ENCODE measurements at places on chromosomes 1 and 21. TPM values are rescaled to one million over a fixed set of nuclear protein-coding genes. Genes with fewer than 3 reads are reported as not detected.
A peak's percentile ranks its signal among the peaks of the same experiment; 100 is the strongest.

GRCh38 chr1:119097380-119097779 lies 43.1 kb downstream of the WARS2 start:
- H3K27ac ChIP-seq: no peak overlapping the region
- H3K4me1 ChIP-seq: no peaks in the 10 kb centered on the region

- peaks cover 15% of the 10 kb centered on the region for H3K4me1 ChIP-seq
Observed at GRCh38 chr21:33042812-33043211, 17.1 kb downstream of the OLIG2 start.

- no peaks in the 10 kb centered on the region for H3K36me3 ChIP-seq
- H3K4me3 ChIP-seq: no peak overlapping the region
- no peaks in the 10 kb centered on the region for H3K4me1 ChIP-seq
- DNase-seq: no peak
Observed at GRCh38 chr1:198497326-198498102, 43.0 kb downstream of the ATP6V1G3 start.

DNA sequence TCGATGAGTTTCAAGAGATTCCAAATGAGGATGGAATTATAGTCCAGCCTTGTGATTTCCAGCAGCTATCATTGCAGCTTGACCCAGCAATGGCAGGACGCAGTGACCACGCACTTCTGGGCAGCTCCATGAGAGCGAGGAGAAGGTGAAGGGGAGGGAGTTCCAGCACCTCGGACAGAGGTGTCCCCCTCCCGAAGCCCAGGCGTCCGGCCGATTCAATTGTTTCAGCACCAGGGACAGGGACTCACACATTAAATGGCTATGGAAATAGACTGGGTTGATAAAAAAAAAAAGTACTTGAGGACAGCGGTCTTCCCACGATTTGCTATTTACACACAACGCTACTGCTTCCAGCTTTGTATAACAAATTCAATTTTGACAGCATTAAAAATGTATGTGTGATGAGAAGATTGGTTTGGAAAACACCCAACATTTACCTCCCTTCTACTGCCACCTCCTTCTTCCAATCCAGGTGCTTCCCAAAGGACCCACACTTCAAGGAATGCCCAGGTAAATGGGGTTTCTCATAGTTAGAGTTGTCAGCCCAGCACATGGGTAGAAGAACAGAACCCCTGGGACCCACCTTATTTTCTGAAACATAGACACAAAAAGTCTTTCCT lies 71.8 kb downstream of the DISP3 start:
- 0 out of 2 replicates have a peak, but pooled peaks cover 4% of the 10 kb centered on the region for H3K36me3 ChIP-seq
- H3K4me1 ChIP-seq: no peaks in the 10 kb centered on the region
- no peak overlapping the region for H3K4me3 ChIP-seq
- peak; percentile 97 for DNase-seq
- H3K27me3 ChIP-seq: no peaks in the 10 kb centered on the region

GRCh38 chr1:112618721-112619517 lies at the start of gene ST7L:
TSS of gene ST7L (minus strand) at chr1:112619141. CDS start at chr1:112619113, 28 bp downstream.
- no peaks in the 10 kb centered on the region for H3K36me3 ChIP-seq
- peak within 1 kb of the TSS; percentile 93 for H3K4me3 ChIP-seq
- peaks cover 11% of the 10 kb centered on the region for H3K4me1 ChIP-seq
- no peaks in the 10 kb centered on the region for H3K27me3 ChIP-seq
- H3K27ac ChIP-seq: peak within 1 kb of the TSS; percentile 100
- peak; percentile 77 for DNase-seq

DNA sequence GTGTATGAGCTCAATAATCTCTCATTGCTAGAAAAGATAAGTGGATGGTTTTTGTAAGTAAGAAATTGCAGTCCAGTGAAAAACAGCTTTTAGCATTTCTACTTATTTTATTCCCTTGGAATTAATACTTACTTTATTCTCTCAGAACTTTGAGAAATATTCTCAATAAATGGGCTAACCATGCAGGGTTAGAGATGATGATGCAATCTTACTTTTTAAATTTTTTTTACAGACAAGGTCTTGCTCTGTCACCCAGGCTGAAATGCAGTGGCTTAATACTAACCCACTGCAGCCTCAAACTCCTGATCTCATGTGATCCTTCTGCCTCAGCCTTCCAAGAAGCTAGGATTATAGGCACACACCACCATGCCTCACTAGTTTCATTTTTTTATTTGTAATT lies 440.8 kb upstream of the ZP4 start:
- H3K4me3 ChIP-seq: no peak overlapping the region
- H3K36me3 ChIP-seq: no peaks in the 10 kb centered on the region
- no peaks in the 10 kb centered on the region for H3K4me1 ChIP-seq
- no peaks in the 10 kb centered on the region for H3K27me3 ChIP-seq

DNA sequence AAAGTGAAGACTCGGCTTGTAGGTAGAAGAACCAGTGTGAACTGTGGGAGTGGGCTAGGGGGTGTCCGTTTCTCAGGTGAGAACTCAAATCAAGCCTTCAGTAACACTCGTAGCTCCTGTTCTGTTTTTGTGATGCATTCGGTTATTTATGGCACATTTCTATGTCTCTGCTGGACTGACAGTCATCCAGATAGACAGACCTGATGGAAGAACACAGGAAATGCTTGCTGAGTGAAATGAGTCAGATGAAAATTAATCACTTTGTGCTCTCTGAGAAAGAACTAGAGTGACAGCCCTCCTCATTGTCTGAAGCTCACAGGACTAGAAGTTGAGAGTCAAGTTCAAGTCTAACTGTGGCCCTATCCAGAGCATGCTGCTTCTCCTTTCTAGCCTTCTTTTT lies 360.1 kb upstream of the PLXNA2 start:
- H3K4me1 ChIP-seq: peaks cover 33% of the 10 kb centered on the region
- H3K27me3 ChIP-seq: no peaks in the 10 kb centered on the region
- H3K4me3 ChIP-seq: no peak overlapping the region

Gene TSPAN2
- polyA plus RNA-seq: 9.4 TPM

Gene MR1
- 0.18 TPM for polyA plus RNA-seq

DNA sequence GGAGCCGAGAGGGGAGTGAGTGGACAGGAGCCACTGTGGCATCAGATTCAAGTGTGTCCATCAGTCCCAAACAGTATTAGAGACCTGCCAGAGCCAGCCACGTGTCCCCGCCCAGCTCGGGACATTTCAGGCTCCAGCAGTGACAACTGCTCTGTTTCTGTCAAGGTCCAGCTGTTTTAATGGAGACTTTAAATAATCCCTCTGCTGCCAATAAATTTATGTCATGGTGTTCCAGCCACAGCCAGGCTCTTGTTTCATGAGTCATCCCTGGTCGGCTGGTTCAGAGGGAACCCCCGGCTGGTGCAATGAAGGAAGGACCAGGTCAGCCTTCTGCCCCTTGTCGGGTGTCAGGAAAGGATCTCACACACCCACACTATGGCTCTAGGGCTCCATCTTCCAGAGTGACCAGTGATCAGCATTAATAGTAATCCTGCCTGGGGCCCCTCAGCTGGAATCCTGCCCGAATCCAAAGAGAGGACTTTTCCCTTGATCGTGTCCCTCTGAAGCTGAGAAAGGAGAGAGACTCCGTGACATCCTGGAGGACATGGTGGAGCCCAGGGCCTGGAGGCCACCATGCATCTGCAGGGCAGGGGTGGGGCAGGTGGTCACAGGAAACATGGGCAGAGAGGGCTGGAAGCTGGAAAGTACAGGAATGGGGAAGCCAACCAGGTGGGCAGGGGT lies 197.3 kb downstream of the MATN1 start:
- H3K4me3 ChIP-seq: no peak overlapping the region
- no peak overlapping the region for H3K27ac ChIP-seq
- no peaks in the 10 kb centered on the region for H3K27me3 ChIP-seq

DNA sequence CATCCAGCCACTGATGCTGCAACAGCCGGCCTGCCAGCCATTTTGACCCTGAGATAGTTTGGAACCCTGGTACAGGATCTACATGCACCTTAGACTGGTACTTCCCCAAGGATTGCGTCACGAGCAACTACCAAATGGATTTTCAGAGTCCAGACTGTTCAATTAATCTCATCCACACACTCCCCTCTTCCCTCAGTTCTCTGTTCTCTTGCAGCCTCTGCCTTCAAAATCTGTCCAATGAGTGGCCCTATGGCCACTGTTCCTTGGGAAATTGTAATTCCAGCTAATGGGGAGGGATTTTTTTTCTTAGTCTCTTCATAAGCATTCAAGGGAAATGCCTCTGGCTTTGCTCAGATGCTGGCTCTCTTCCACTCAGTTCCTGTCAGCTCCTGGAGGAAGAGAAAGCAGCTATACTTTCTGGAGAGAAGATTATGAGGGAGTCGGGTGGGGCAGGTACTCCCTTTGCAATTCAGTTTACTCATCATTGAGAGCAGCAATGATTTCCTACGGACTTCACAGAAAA lies 19.8 kb upstream of the UAP1 start:
- no peak for DNase-seq
- no peaks in the 10 kb centered on the region for H3K36me3 ChIP-seq
- no peak overlapping the region for H3K27ac ChIP-seq

- no peaks in the 10 kb centered on the region for H3K27me3 ChIP-seq
- no peak overlapping the region for H3K4me3 ChIP-seq
- H3K4me1 ChIP-seq: no peaks in the 10 kb centered on the region
- H3K27ac ChIP-seq: no peak overlapping the region
- DNase-seq: peak; percentile 57
- no peaks in the 10 kb centered on the region for H3K36me3 ChIP-seq
Observed at GRCh38 chr1:170790175-170790574, 126.2 kb downstream of the PRRX1 start.

Gene PTTG1IP
- 99.9 TPM for polyA plus RNA-seq

DNA sequence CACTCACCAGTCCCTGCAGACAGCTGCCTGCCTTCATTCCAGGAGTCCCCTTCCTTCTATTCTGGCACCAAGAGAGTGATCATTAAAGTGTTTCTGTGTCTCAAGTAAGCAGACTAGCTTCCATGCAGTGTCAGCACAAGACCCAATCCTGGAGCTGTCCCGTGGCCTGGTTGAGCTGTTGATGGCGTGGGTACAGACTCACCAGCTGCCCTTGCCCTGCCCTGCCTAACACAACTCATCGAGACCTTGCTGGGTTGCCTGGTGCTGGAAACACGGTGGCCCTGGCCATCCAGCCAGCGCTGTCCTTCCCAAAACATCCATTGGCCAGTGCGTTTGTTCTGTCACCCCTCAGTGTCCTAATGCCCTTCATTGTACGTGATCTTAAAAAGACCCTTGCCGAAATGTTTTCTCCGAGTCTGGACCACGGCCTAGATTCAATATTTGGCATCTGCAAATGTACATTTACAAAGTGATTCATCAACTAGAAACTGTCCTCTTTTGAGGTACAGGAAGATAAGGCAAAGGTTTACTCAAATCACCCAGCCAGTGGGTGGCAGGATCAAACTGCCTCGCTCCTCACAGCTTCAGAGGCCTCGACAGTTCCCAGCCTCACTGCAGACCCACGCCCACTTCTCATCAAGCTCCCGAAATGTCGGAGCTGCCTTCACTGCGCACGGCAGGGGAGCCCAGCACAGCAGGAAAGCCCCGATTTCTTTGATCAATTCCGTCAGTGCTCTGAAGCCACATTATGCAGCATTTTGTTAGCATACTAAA lies 494.2 kb downstream of the KIF26B start:
- no peaks in the 10 kb centered on the region for H3K27me3 ChIP-seq
- no peaks in the 10 kb centered on the region for H3K4me1 ChIP-seq
- H3K36me3 ChIP-seq: no peaks in the 10 kb centered on the region
- no peak overlapping the region for H3K4me3 ChIP-seq

GRCh38 chr1:113178106-113178505 lies 105.1 kb downstream of the LRIG2 start:
- no peak overlapping the region for H3K27ac ChIP-seq
- H3K4me3 ChIP-seq: no peak overlapping the region
- H3K36me3 ChIP-seq: peaks cover 7% of the 10 kb centered on the region
- DNase-seq: no peak

DNA sequence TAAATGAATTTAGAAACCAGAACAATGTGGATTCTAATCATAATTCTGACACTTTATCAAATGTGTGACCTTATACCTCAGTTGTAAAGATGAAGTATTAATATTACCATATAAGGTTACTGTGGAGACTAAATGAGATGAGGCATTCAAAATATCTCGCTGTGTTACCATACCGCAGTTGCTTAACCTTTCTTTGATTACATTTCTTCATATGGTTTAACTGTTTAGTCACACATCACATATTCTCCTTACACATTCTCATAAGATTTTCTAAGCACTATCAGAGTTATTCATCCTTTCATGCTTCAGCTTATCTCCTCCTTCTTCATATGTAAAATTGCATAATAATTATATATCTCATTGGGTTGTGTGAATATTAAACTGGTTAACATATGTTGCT lies 88.9 kb downstream of the LRRC53 start:
- no peaks in the 10 kb centered on the region for H3K4me1 ChIP-seq
- no peak overlapping the region for H3K27ac ChIP-seq
- no peaks in the 10 kb centered on the region for H3K36me3 ChIP-seq
- no peak overlapping the region for H3K4me3 ChIP-seq
- DNase-seq: no peak
- H3K27me3 ChIP-seq: no peaks in the 10 kb centered on the region

Gene CYP4X1
- polyA plus RNA-seq: 1.1 TPM

Gene C1orf87
- polyA plus RNA-seq: 0.21 TPM

Gene ARTN
- 6.7 TPM for polyA plus RNA-seq

Gene SH3D21
- 3.7 TPM for polyA plus RNA-seq

Gene OR2T29
- polyA plus RNA-seq: not detected

Gene TDRD5
- not detected for polyA plus RNA-seq

Gene DARS2
- polyA plus RNA-seq: 18.1 TPM

Gene ADIPOR1
- 47.2 TPM for polyA plus RNA-seq

Gene OR2L13
- not detected for polyA plus RNA-seq

DNA sequence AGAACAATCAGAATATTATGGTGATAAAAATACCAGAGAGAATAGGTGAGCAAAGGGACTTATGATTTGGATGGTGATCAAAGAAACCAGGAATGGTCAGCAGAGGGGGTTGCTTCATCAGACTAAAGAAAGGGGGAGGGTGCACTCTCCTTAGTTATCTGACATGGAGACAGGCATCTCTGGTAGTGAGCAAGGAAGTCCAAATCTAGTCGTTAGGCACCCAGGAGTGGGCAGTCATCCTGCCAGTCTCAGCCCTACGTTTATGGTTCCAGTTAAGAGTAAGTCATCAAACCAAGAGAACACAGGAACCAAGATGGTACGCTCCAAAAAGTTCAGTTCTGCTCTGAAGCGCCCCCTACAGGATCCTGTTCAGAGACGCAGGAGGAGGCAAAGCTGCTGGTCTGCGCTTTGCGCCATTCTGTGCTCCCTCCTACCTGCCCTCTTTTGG lies 28.6 kb downstream of the EBNA1BP2 start:
- H3K36me3 ChIP-seq: no peaks in the 10 kb centered on the region
- H3K4me1 ChIP-seq: peaks cover 10% of the 10 kb centered on the region
- H3K4me3 ChIP-seq: no peak overlapping the region
